CD8-positive, alpha-beta T cell (primary cell): ENCODE measurements at places on chromosomes 16 and 17. TPM values are rescaled to one million over a fixed set of nuclear protein-coding genes. Genes with fewer than 3 reads are reported as not detected.

Gene SECTM1
- 0.60 TPM for total RNA-seq

Gene TLCD3A
- total RNA-seq, result 1.5 TPM

Gene ABCC12
- not detected for total RNA-seq

Gene NUP85
- total RNA-seq, result 65.3 TPM

Gene NDRG4
- total RNA-seq, result not detected

- no peak for DNase-seq
These were observed 57.4 kb upstream of the TEKT3 start for GRCh38 chr17:15398736-15399331.

DNA sequence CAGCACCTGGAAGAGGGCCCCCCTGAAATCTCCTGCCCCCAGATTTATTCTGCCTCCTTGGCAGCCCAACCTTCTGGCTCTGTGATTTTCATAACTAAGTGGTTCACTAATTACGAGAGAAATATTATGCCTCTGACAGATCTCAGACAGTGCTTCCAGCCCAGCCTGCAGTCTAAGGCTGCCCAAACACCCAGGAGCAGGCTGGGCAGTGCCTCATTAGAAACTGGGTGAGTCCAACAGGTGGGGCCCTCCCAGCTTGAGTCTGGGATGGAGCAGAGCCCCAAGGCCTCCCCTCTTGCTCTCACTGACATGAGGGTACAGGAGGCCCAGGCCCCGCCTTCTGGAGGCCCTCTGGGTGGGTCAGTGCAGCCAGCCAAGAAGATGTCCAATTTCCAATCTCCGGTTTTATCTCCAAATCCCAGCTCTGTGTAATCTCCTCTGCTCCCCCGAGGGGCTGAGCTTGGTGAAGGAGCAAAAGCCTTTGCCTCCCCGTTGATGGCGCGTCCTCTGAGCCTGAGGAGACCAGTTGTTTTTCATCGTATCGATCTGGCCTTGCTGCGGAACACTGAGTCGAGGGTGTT, 20.1 kb upstream of the ABCC3 start:
- no peak for DNase-seq

- no peak for DNase-seq
These were observed 18.9 kb downstream of the CLTC start for GRCh38 chr17:59638553-59638952.
